A549 treated with AZD2906 at 1 μM for 4 hours (cell line): ENCODE measurements at places on chromosomes 7 and 10. TPM values are rescaled to one million over a fixed set of nuclear protein-coding genes. Genes with fewer than 3 reads are reported as not detected.

Gene IQUB
- total RNA-seq: 0.03 to 0.07 TPM (median 0.06 TPM) in 3 of 5 replicates, not detected in the others

Gene EIF3A
- total RNA-seq: 113 to 166 TPM (median 126 TPM) in 5 replicates

Gene POLR2J2
- 0.23 to 0.46 TPM (median 0.26 TPM) in 5 replicates for total RNA-seq

Gene CADPS2
- total RNA-seq: 0.02 to 0.06 TPM (median 0.03 TPM) in 5 replicates

Gene DEPP1
- total RNA-seq: 2.3 to 3.6 TPM (median 3.1 TPM) in 5 replicates

Gene SORCS3
- not detected in 5 replicates for total RNA-seq

Gene PLAC9
- 0.16 to 0.30 TPM (median 0.17 TPM) in 3 of 5 replicates, not detected in the others for total RNA-seq

Gene NPC1L1
- total RNA-seq: 0.06 to 0.09 TPM (median 0.08 TPM) in 5 replicates

Gene STEAP2
- 3.0 to 4.2 TPM (median 3.9 TPM) in 5 replicates for total RNA-seq

Gene TSPAN12
- total RNA-seq: 0.25 to 0.48 TPM (median 0.34 TPM) in 5 replicates
